ENCODE measurements at places on chromosomes 6 and 20. TPM values are rescaled to one million over a fixed set of nuclear protein-coding genes. Genes with fewer than 3 reads are reported as not detected.
A peak's percentile ranks its signal among the peaks of the same experiment; 100 is the strongest.

Gene SPATA25
- total RNA-seq: 2.4 TPM

Gene IL17F
- not detected for total RNA-seq

Gene SMIM28
- not detected for total RNA-seq

Gene PDE10A
- total RNA-seq: 12.2 TPM

Gene GFRAL
- not detected for total RNA-seq

Gene SYCP2L
- total RNA-seq: 0.33 TPM

- H3K27me3 ChIP-seq: peaks cover 27% of the 10 kb centered on the region
- H3K27ac ChIP-seq: no peak overlapping the region
- H3K36me3 ChIP-seq: no peaks in the 10 kb centered on the region
- H3K4me3 ChIP-seq: peak overlapping the region; percentile 71
- DNase-seq: no peak
These were observed 22.1 kb upstream of the ZNF184 start for GRCh38 chr6:27494987-27495385.

DNA sequence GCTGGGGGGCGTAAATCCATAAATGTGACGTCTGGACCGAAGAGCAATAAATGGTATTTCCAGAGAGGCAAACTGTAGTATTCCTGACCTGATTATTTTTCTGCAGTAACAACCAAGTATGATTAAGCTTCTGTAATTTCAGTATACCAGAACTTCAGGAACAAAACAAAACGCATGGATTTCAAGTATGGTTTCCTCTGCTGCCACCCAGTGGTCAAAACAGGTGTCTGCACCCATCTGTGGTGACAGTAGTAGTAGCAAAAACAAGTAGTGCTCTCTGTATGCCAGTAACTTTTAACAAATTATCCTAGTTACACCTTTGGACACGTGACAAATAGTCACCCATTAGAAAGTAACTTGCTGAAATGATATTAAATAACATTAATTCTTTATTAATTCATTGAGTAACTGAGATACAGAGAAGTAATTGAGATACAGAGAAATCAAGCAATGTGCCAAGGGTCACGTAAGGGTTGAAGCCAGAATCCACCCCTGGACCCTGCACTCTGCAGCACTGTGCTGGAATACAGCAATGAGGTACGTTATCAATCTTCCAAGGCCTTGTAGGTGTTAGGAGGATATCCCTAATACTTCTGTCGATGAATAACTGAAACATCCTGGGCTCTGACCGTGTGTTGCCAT, 7.9 kb downstream of the CALHM4 start:
- H3K27ac ChIP-seq: no peak overlapping the region
- no peaks in the 10 kb centered on the region for H3K27me3 ChIP-seq
- no peaks in the 10 kb centered on the region for H3K36me3 ChIP-seq
- peak; percentile 69 for DNase-seq
- H3K4me1 ChIP-seq: peaks cover 31% of the 10 kb centered on the region

GRCh38 chr20:47818996-47819609, 33.8 kb upstream of the SULF2 start:
- H3K27ac ChIP-seq: no peak overlapping the region
- no peak overlapping the region for H3K4me3 ChIP-seq
- H3K36me3 ChIP-seq: no peaks in the 10 kb centered on the region
- no peaks in the 10 kb centered on the region for H3K4me1 ChIP-seq
- peaks cover 98% of the 10 kb centered on the region for H3K27me3 ChIP-seq

DNA sequence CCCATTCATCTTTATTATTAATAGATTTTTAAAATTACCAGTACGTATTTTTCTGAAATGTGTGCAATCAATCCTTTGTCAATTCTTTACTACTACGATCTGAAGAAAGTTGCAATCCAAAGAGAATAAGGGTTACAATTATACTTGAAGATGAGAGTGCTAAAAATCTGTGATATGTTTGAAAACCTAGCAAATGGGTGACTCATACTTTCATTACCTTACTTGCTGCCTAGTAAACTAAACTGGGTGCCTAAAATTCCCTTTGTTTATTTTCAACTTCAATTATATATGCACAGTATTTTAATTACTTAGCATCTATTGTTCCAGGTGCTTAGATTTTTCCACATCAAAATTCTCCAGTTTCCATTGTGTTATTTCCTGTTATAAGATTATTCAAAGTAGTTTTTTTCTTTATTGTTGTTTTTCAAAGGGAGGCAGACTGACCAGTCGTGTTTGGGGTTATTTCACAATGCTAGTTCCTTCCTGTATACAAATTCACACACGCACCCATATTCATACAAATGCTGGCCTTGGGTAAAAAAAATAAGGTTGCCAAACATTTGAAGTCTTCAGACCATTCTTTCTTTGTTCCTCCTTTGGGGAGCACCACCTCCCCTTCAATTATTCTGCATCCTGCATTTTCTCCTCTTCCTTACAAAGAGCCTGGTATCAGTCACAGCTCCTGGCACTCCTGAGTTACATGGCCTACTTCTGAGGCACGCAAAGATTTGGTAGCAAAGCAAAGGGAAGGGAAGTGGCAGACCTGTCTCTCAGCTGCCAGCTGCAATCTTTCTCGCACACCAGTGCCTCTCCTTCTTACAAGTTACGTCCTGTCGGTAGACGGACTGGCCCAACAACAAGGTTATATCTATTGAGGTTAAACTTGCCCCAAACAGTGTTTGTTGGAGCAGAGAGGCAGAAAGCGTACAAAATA, 16.2 kb upstream of the FAM135A start:
- no peak for DNase-seq
- no peaks in the 10 kb centered on the region for H3K4me1 ChIP-seq
- no peaks in the 10 kb centered on the region for H3K36me3 ChIP-seq
- H3K27me3 ChIP-seq: peaks cover 16% of the 10 kb centered on the region
- H3K27ac ChIP-seq: peak overlapping the region; percentile 42

DNA sequence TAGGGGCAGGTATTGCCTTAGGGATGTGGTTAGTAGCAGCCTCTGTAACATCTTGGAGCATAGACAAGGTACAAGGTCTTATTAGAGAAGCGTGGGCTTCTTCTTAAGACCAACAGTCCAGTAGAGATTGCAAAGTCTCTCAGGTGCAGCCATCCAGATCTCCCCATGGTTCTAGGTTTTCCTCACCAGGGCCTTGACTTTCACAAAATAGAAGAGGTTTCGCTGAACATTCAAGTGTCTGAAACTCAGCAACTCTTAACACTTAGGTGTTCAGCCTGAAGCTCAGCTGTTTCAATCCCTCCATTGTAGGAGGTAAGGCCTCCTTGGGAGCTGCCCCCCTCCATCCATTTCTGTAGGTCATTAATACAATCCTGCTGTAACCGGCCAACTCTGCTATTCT, 44.4 kb downstream of the GOPC start:
- H3K4me3 ChIP-seq: no peak overlapping the region
- H3K27ac ChIP-seq: no peak overlapping the region
- H3K27me3 ChIP-seq: no peaks in the 10 kb centered on the region
- H3K36me3 ChIP-seq: peaks cover 18% of the 10 kb centered on the region
- DNase-seq: no peak
- peaks cover 12% of the 10 kb centered on the region for H3K4me1 ChIP-seq

DNA sequence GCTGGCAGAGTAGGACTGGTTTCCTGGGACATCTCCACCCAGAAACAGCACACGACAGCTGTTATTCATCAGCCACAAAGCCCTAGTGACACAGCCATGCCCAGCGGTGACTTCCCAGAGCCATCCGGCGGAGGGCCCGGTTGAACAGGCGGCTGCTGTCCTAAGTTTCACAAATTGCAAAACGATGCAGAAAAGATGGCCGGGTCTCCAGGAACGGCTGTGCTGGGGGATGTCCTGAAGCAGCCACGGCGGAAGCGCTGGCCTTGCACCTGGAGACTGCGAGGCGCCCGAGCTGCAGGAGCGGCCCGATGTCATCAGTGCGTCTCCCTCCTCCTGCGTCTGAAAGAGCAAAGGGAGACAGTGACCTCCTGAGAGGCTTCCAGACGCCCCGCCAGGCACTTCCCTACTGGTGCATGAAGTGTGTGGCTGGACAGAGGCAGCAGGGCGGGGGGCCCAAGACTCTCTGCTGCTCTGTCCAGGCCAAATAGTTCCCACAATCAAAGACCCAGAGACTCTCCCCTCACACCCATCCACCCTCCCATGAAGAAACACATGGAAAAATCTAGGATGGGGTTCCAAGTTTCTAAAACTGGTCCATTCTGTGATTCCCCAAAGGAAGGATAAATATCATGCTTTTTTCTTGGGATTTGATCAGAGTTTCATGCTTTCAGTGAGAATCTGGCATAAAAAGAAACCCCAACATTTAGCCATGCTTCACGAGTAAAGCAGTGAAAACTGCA, 44.0 kb downstream of the SSR1 start:
- no peak overlapping the region for H3K27ac ChIP-seq
- H3K4me3 ChIP-seq: no peak overlapping the region
- H3K27me3 ChIP-seq: no peaks in the 10 kb centered on the region
- DNase-seq: no peak
- H3K36me3 ChIP-seq: no peaks in the 10 kb centered on the region
- H3K4me1 ChIP-seq: no peaks in the 10 kb centered on the region

GRCh38 chr6:135054226-135054568, 425 bp downstream of the HBS1L start:
- H3K36me3 ChIP-seq: peaks cover 10% of the 10 kb centered on the region
- peak overlapping the region; percentile 83 for H3K4me3 ChIP-seq
- no peaks in the 10 kb centered on the region for H3K27me3 ChIP-seq

DNA sequence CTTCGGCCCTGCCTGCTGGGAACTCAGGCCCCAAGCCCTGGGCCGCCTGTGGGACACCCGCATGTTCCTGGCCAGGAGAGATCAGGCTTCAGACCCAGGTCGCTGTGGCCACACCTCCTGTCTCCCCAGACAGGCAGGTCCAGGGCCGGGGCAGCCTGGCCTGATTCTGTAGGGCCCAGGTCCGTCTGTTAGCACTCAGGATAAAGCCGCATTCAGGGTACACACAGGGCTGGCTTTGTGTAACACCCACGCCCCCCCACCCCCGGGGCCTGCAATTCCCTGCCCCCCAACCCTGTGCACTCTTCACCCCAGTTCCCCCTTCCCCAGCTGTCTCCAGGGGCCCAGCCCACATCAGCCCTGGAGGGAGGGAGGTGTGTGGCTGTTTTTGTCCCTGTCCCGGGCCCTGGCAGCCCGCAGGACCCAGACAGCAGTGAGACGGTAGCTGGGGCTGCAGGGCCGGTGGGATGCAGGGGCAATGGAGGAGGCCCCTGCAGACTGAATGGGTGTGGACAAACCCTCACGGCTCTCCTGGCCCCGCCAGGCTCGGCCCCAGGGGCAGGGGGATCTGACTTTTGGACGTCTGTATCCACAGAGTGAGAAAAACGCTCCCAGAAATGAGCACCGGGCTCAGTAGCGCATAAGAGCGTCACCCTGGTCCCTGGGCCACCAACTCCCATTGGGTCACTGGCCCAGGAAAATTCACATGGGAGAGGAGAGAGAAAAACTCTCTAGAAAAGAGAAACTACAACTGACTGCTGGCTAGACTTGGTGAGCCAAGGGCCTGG, 42.4 kb upstream of the ZBP1 start:
- H3K27me3 ChIP-seq: no peaks in the 10 kb centered on the region
- no peak overlapping the region for H3K4me3 ChIP-seq
- H3K4me1 ChIP-seq: peaks cover 31% of the 10 kb centered on the region
- H3K27ac ChIP-seq: no peak overlapping the region
- DNase-seq: peak; percentile 10

DNA sequence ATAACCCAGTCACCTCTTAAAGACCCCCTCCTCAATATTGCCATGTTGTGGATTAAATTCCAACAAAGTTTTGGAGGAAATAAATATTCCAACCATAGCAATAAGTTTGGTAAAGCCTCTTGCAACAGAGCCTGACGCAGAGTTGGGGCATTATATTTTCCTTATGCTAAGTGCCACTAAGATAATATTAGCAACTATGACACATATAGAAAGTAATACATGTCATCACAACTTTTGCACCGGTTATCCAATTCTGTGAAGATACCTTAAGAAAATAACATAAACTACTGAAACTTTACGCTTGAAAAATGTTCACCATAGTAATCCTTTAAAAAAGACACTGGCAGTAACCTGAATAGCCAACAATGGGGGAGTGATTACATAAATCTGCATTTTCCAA, 52.2 kb upstream of the TRERF1 start:
- H3K27me3 ChIP-seq: peaks cover 10% of the 10 kb centered on the region
- H3K27ac ChIP-seq: no peak overlapping the region

DNA sequence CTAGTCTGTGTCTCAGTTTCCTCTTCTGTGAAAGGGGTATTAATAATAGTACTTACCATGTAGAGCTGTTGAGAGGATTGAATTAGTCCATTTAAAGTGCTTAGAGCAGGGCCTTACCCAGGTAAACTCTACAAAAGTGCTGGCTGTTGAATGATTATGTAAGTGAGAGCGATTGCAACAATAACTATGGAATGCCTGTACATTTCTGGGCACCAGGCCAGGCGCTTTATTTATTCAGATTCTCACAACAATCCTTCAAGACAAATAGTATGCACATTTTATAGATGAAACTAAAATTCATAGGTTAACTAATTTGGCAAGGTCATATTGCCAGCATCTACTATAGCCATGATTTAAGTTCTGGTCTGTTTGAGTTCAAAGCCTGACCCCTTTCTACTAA, 78.3 kb upstream of the MMS22L start:
- H3K36me3 ChIP-seq: no peaks in the 10 kb centered on the region
- H3K27ac ChIP-seq: no peak overlapping the region
- no peak overlapping the region for H3K4me3 ChIP-seq
- H3K27me3 ChIP-seq: peaks cover 5% of the 10 kb centered on the region
- DNase-seq: no peak

DNA sequence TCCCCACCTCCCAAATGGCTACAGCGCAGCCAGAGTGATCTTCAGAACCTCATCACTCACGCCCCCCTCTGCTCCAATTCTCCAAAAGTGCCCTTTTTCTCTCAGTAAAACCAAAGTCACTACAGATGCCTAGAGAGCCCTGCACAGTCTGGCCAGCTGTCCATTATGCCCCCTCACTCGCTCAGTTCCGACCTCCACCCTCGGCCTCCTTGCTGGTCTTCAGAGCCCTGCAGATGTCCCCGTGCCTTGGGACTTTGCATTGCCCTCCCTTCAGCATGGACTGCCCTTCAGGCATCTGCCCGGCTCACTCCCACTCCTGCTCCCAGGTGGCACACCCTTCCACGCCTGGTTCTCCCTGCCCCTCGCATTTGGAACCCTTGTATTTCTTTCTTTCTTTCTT, 1.1 kb upstream of the RAET1E start:
- H3K27ac ChIP-seq: no peak overlapping the region
- no peaks in the 10 kb centered on the region for H3K36me3 ChIP-seq
- no peaks in the 10 kb centered on the region for H3K27me3 ChIP-seq
- H3K4me1 ChIP-seq: peaks cover 34% of the 10 kb centered on the region
- H3K4me3 ChIP-seq: no peak overlapping the region

DNA sequence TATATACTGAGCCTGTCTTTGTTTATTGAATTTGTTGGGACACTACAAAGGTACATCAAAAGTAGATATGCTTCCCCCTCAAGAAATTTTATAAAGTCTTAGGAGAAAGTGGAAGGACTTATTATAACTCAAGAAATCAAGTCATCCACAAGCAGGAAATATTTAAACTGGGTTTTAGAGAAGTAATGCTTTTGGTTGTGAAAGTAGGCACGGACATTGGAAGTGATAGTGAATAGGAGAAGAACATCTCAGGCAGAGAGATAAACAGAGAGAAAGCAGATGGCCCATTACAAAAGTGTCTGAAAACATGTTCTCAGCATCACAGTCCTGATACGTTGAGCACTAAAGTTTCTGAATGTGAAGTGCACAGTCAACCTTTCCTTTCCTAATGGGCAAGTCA, 415.6 kb upstream of the RNF217 start:
- no peak overlapping the region for H3K27ac ChIP-seq
- DNase-seq: no peak
- H3K4me3 ChIP-seq: no peak overlapping the region
- no peaks in the 10 kb centered on the region for H3K27me3 ChIP-seq
- H3K36me3 ChIP-seq: no peaks in the 10 kb centered on the region
